ENCODE measurements at places on chromosomes 4 and X.

- DNase-seq: no peak
These were observed 100.0 kb upstream of the DDX3X start for GRCh38 chrX:41233988-41234387.

DNA sequence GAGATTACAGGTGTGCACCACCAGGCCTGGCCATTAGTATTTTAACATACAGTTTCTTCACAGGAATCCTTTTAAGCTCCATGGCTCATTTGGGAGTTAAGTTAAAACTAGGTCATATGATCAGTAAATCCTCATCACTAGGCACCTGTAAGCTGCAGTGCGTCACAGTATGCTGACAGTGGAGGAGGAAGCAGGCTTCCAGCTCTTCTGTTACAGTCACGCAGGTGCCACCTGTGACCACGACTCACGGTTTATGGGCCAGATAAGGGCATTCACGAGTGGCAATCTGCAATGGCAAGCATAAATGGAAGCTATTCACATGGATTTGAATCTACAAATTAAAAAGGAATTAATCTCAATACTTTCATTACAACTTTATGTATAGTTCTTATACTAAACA, 129.4 kb upstream of the BCOR start:
- DNase-seq: no peak

GRCh38 chrX:68732906-68733493, 85.5 kb downstream of the STARD8 start:
- DNase-seq: peak; percentile 28

DNA sequence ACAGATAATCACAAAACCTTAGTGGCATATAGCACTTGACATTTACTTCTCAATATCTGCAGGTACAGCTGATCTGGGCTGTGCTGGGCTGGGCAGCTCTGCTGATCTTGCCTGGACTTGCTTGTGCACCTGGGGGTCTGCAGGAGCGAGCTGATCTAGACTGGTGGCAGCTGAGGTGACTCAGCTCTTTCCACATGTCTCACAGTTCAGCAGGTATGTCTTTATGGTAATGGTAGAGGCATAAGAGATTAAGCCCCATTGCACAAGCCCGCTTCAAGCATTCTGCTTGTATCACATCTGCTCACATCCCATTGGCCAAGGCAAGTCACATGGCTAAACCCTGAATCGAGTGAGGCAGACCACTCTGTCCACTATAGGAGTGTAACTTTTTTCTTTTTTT, 506.7 kb downstream of the BCOR start:
- no peak for DNase-seq

DNA sequence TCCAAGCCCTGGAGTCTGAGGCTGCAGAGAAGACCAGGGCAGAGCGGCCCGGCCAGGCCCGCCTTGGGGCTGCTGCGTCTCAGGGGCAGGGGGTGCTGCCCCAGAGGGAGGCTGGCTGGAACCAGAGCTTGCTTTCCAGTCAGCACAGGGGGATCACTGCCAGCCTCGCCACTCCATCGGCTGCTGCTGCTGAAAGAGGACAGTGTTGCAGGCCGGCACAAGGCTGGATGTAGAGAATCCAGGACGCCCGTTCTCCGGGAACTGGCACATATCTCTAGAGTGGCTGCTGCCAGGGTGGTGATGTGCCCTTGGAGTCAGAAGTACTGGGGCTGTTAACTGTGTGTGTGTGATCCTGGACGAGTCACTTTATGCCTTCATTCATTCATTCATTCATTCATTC, 31.9 kb upstream of the SORCS2 start:
- no peak for DNase-seq

- no peak for DNase-seq
These were observed 129.0 kb upstream of the TECRL start for GRCh38 chr4:64538219-64538618.

DNA sequence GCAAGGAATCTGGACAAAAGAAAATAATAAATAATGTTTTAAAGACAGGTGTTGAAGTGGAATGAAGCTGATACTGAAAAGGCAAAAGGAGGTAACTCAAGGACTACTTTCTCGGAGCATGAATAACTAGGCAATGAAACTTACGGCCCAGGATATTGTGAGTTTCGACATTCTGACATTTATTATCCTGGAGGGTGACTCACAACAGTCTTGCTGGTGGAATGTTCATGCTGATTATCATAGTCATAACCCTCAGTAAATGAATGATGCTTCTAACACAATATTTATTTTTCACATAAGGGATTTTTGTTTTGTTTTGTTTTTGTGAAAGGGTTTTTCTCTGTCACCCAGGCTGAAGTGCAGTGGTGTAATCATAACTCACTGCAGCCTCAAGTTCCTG, 147.0 kb upstream of the HPGD start:
- no peak for DNase-seq

GRCh38 chr4:10077076-10077475, 39.5 kb downstream of the WDR1 start:
- no peak for DNase-seq

DNA sequence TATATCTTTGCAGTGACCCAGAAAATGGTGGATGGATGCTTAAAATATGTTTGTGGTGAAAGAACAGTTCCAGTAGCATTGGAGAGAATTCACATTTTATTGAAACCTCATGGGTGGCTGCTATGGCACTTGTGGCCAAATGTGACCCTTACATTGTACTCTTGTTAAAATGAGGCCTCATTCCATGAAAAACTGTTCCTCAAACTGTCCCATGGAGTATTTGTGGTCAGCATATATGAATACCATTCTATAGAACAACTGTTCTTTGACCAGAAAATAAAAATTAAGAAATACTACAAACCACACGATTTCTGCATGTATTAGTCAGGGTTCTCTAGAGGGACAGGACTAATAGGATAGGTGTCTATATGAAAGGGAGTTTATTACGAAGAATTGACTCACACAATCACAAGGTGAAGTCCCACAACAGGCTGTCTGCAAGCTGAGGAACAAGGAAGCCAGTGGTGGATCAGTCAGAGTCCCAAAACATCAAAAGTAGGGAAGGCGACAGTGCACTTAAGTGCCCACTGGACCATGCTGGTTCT, 35.1 kb downstream of the GEMIN8 start:
- no peak for DNase-seq

DNA sequence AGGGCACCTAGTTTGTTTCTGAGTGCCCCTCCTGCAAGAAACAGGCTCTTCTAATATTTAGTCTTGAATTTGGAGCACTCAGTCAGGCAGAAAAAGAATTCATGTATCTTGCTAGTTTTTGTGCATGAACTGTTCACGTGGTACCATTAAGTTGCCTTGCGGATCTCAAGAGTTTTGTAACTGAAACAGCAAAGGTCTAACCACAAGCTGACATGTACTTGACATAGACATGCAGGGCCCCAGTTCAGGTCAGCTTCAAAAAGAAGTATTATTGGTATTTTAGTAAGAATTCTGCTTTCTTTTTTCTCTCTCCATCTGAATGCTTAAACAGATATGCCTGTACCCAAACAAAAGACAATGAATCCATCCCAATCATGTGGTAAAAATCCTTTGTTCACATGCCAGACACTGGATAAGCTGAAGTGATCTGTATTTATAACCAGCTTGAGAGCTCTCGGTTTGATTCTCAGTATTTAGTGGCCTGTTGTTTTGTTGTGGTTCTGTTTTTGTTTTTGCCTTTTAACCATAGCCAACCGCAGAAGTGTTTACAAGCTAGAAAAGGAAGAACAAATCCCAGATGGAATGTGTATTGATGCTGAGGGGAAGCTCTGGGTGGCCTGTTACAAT, 13.0 kb downstream of the RGN start:
- no peak for DNase-seq

GRCh38 chrX:36986231-36986630, 21.9 kb upstream of the FAM47C start:
- no peak for DNase-seq

DNA sequence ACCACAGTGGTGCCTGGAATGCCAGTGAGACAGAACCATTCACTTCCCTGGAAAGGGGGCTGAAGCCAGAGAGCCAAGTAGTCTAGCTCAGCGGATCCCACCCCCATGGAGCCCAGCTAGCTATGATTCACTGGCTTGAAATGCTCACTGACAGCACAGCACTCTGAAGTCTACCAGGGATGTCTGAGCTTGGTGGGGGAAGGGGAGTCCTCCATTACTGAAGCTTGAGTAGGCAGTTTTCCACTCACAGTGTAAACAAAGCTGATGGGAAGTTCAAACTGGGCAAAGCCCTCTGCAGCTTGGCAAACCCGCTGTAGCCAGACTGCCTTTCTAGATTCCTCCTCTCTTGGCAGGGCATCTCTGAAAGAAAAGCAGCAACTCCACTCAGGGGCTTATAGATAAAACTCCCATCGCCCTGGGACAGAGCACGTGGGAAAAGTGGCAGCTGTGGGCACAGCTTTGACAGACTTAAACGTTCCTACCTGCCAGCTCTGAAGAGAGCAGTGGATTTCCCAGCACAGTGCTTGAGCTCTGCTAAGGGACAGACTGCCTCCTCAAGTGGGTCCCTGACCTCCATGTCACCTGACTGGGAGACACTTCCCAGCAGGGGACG, 32.0 kb downstream of the NAP1L2 start:
- DNase-seq: no peak

DNA sequence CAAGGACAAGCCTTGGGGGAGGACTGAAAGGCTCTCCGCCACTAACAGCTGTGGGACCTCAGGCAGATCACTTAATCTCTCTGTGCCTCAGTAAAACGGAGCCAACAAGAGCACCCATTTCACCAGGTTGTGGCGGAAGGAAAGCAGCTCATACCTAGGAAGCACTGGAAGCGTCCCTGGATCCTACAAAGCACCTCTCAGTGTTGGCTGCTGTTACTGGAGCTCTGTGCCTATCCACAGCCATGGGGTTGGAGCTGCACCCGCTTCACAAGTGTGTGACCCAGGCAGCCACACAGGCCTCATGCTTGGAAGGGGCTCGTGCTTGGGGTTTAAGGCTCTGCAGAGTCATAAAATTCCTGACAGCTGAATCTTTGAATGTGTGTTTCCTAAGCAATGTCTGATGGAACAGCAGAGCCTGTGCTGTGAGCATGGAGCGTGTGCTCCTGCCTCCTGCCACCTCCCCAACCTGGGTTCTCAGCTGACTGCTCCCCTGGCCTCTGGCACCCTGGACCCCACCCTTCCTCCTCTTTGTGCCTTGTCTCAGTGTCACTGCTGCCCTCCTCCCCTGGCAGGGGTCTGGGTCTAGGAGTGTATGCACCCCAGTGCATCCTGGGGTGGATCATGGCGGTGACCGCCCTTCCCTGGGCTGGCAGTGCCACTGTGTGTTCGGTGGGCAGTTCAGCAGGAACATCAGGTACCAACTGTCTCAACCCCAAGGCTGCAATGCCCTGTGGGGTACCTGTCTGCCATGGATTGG, 14.4 kb upstream of the MAN2B2 start:
- no peak for DNase-seq

GRCh38 chr4:180426938-180427337, 1816.3 kb upstream of the TENM3 start:
- no peak for DNase-seq

DNA sequence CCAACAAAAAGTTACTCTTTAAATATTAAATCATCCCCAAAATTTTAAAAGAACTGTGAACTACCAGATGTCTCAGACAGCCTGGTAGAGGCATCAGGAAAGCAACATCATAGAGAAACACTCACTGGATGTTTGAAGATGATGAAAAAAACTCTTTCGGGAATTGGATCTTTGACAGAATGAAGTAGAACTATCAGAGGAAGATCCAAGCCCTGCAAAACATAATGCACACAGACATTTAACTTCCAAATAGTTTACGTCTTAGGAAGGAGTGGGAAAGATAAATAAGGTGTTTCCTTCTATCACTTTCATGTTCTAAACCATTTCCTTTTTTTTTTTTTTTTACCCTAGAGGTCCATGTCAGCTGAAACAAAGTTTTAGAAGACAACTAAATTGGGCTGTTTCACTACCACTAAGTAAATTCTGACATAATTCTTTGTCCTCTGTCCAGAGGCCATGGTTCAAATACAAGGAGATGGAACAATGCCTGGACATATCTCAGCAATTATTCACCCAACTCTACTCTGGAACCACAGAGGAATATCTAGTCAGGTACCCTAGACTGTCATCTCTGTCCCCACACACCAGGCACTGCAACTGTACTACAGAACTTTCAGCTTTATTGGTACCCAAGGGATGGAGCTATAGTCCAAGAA, 217.7 kb upstream of the INTU start:
- no peak for DNase-seq

DNA sequence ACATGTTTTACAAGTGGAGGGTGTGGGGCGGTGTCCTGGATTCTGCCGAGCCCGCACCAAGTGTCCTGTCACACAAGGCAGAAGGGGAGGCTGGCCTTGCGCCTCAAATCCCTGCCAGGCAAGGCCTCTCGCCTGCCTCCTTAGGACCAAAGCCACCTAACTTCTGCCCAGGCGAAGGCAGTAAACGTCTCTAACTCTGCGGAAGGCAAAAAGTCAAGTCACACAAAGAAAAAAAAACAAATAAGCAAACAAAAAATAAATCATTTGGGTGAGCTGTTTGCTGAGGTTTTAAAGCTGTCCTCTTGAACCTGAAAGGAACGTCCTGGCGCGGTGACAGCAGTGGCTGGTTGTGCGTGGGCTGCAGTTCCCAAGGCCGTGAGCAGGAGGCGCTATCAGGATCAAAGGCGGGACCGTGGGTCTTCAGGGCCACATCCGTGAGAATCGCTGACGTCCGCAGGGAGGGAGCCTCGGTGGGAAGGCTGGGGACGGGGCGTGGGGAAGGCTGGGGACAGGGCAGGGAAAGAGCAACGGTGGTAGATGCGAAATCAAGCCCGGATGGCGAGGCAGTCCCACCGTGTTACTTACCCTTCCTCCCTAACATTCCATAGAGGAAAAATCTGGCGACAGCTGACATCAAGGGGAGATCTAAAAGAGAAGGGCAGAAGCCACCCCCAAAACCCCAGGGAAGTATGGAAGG, 99.1 kb downstream of the TRAPPC11 start:
- DNase-seq: no peak

DNA sequence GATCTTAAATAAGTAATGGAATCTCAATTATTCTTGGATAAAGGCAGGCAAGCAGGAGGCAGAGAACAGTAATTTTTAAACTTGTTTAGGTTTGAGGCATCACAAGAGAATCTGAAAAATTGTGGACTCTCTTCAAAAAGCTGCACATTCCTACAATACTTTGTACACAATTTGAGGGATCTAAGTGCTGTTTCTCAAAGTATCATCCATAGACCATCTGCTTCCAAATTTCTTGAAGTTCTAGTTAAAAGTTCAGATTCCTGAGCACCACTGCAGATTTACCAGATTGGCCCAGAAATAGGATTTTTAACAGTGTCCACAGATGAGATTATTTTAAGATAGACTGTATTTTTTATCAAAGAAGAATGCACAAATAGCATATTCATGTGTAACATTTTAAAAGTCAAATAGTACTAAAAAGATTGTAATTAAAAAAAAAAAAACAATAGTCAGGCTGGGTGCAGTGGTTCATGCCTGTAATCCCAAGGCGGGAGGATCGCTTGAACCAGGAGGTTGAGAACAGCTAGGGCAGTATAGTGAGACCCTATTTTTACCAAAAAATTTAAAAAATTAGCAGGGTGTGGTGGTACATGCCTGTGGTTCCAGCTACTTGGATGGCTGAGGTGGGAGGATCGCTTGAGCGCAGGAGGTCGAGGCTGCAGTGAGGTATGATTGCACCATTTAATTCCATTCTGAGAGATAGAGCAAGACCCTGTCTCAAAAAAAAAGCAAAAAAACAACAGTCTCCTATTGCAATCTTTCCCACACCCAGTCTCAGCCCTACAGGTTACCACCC, 14.2 kb upstream of the FNIP2 start:
- DNase-seq: no peak
